ENCODE measurements at places on chromosomes 7 and 10.
A peak's percentile ranks its signal among the peaks of the same experiment; 100 is the strongest.

- peak; percentile 31 for DNase-seq
Observed at GRCh38 chr7:120337308-120337907, 64.4 kb downstream of the KCND2 start.

DNA sequence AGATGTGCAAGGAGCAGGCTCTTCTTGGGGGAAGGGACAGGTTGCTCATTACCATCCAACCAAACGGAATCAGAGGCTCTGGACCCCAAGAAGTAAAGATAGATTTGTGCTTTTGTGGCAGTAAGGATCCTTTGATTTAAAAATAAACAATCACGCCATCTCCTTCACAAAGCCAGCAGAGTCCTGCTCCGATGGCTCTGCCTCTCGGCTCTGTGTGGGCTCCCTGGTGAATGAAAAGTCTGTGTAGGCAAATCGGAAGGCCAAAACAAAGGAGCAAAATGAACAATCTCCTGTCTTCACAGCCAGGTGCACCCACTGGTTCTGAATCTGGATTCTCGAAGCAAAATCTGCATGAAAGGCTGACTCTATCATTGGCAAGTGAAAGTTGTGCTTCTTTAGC is 3.8 kb downstream of the PTPRN2 start:
- DNase-seq = no peak

GRCh38 chr10:18429335-18429734 is 222.1 kb downstream of the NSUN6 start:
- no peak for DNase-seq

GRCh38 chr7:40717242-40717641 is 582.4 kb downstream of the SUGCT start:
- peak; percentile 72 for DNase-seq

DNA sequence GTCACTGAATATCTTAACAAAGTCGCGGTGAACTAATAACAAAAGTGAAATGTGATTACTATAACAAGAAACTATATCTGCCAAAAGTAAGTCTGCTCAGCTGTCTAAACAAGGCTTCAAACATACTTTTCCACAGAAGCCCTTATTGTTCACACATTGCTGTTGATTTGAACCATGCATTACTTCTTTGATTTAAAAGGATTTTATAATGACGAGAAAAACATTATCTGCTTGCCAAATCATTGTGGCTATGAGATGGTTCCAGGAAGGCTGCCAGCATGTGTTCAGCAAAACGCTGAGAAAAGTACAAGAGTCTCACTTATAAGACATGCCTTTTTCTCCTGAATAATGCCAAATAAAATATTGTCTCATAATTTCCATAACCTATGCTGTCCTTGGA is 24.4 kb downstream of the RNF133 start:
- peak; percentile 33 for DNase-seq

- peak; percentile 65 for DNase-seq
Observed at GRCh38 chr10:52313933-52314821, at the start of gene DKK1. Gene DKK1 (plus strand): TSS chr10:52314281. CDS start chr10:52314435, 154 bp downstream.

- DNase-seq = no peak
Observed at GRCh38 chr7:123528265-123528664, 6.1 kb downstream of the IQUB start.

- DNase-seq = no peak
Observed at GRCh38 chr7:44636041-44636584, 29.7 kb downstream of the OGDH start.

GRCh38 chr7:87935384-87935706 is 1.3 kb downstream of the ADAM22 start:
- no peak for DNase-seq

- no peak for DNase-seq
Observed at GRCh38 chr7:35336444-35336843, 82.5 kb upstream of the TBX20 start.

DNA sequence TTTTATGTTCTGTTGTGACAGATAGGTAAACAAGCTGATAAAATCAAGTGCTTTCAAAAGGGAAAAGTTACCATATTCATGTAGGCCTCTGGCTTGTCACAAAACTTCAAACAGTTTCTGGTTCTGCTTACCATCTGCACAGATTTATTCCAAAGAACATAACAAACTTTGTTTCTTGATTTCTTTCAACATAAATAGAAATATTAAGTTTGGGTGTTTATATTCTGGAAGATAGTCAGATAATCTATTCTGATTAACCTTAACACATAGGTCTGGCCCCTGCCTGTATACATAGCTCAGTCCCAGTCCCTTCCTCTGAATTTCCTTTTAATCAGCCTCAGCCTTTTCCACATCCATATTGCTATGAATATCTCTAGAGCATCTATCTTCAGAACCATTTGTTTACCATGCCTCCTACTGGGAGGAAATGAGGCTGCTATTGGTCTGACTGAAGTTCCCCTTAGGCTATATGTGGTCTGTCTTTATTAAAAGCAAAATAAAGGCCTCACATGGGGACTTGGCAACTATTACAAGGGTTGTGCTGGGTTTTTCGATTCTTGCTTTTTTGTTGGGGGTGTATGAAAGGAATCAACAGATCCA is 319.0 kb downstream of the HPSE2 start:
- DNase-seq = no peak

- no peak for DNase-seq
Observed at GRCh38 chr7:112283382-112283910, 77.0 kb downstream of the ZNF277 start.

DNA sequence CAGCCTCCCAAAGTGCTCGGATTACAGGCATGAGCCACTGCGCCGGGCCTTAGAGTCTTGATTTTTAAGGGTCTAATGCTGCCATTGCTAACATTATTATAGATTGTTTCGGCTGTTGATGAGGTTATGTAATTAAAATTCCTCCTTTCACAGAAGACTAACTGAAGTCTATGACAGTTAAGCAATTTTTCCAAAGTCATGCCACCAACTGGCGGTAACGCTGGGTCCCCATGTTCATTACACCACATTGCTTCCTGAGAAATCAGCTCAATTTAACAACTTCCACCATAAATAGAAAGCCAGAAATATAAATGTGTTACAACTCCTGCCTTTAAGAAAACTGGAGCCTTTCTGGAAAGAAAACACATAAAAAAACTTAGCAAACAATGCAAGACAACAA is 3.5 kb downstream of the ERLIN1 start:
- DNase-seq = no peak

GRCh38 chr10:75123088-75123682 is 11.7 kb downstream of the SAMD8 start:
- DNase-seq = no peak

GRCh38 chr10:68194290-68194689 is 37.6 kb downstream of the ATOH7 start:
- no peak for DNase-seq

DNA sequence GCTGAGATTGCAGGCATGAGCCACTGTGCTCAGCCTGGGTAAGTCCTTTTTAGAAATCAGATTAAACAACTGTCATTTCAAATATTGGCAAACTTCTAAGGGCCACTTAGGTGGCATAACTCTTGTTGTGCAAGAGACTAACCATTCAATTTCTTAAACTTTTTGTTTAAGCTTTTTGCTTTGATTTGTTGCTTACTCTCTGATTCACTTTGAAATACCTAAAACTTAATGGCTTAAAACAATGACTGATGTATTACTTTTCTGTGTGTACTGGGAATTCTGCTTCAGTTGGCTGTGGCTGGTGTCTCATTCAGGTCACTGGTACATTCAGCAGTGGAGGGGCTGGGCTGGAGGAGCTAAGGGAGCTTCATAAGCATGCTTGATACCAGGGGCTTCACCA is 28.9 kb downstream of the ZNF25 start:
- no peak for DNase-seq

DNA sequence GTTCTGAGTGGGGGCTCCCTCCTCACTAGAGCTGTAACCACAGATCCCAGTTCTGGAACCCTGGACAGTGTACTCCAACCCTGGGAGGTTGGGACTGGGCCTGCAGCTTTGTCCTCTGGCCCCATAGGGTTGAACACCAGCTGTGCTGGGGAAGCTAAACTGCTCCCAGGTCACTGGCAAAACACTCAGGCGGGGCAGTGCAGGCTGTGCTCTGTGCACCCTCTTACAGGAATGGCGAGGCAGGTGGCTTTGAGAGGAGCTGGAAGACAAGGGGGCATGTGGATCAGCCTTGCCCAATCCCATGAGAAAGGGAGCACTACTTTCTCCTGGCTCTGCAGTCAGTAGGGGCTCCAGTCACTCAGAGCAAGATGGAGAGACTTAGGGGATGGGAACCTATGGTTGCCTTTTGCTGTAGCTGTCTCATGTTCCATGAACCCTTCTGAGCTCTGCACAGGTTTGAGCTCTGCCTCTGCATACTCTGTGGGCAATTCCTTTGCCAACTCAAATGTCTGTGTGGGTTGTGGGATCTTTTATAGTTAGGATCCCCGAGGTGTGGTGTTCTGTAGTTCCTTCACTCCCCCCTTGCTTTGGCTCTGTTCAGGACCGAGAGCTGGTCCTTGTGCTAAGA is 90.7 kb downstream of the SLC25A40 start:
- DNase-seq = no peak

DNA sequence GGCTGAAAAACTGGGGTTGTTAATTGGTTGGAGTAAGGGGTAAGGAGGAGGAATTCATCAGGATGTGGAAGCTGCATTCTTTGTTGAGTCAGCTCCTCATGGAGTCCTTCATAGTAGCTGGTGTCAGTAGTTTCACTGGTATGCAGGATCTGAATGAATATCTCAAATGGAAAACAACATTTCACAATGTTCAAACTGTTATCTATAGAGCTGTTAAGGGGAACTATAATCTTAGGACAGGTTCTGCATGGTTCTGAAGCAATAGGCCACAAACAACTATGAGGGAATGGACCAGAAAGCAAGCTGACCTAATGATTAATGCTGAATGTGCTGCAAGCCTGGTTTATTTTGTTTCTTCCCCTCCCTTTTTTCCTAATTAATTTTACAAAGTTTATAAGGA is 225.8 kb downstream of the IPMK start:
- DNase-seq = peak; percentile 91

- no peak for DNase-seq
Observed at GRCh38 chr7:3029138-3029537, 14.5 kb downstream of the CARD11 start.

- DNase-seq = peak; percentile 6
Observed at GRCh38 chr10:109647627-109648026, 275.7 kb downstream of the XPNPEP1 start.

DNA sequence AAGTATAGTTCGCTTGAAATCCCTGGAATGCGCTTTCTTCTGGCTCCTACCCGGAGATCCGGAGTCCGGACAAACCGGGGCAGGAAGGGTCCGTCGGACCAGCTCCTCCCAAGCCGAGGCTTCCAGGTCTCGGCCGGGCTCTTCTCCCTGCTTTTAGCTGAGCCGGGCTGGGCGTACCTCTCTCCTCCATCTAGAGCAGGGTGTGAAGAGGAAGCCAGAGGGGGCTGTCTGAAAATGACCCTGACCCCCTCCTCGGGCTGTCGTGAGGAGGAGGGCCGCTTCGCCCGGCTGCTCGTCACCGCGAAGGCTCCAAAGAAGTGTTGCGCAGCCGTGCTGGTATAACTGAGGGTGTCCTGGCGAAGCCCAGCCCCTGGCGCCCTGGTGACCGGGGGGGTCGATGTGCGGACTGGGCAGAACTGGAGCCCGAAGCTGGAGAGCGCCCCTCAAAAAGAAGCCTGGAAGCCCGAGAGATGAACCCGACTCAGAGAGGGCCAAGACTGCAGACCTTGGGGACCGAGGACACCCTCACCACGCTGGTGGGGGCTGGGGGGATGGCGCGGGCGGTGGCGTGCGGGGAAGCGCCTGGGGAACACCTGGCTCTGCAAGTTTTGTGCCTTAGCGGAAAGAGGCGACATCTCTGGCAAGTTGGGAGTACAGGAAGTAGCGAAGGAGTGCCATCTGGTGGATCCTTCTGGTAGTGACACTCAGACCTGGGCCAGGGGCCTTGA is 5.7 kb downstream of the KAZALD1 start:
- DNase-seq = peak; percentile 66

DNA sequence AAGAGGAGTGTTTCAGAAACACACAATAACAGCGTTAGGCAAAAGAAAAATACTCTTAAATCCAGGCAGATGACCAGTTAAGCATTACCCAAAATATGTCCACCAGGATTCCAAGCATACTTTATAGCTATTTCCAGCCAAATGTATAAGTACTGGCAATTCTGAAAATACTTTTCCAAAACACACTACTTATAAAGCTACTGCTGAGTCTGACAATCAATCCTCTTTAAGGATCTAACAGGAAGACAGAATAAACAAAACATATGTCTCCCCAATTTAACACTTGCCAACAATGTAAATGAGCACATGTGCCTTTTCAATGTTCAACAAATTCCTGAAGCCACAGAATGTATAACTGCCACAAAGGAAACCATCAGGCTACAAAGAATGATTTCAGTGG is 370.9 kb downstream of the SORCS1 start:
- DNase-seq = no peak

DNA sequence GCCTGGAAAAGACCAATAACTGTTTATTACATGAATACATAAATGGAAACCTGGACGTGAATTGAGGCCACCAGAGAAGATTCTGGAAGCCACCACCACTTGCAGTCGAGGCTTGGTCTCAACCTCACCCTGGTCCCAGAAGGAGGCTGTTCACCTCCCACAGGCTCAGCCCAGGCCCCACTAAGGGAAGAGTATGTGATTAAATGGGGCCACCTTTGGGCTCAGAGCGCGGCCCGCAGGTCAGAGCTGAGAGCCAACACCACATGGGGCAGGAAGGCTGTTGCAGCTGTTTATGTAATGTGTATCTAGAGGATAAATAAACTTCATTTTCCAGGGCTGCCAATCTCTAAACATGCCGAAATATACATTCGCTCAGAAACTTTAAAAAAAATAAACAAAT is 17.6 kb upstream of the FGFR2 start:
- no peak for DNase-seq

DNA sequence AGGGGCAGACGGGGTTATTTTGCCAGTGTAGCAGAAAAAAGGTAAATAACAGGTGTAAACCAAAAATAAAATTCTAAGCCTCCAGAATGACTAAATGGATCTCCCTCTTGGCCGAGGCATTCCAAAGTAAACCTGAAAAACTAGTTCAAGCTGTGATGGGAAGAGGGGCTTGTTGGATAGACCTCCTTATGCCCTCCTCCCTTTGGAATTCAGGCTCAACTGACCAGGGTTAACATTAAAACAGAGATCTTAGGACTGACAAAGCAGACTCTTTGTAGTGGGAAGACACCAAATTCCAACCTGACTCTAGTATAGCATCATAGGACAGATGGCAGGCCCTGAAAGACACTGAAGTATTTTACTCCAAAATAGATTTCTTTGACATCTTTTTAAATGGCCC is 113.8 kb upstream of the ITGB1 start:
- no peak for DNase-seq

DNA sequence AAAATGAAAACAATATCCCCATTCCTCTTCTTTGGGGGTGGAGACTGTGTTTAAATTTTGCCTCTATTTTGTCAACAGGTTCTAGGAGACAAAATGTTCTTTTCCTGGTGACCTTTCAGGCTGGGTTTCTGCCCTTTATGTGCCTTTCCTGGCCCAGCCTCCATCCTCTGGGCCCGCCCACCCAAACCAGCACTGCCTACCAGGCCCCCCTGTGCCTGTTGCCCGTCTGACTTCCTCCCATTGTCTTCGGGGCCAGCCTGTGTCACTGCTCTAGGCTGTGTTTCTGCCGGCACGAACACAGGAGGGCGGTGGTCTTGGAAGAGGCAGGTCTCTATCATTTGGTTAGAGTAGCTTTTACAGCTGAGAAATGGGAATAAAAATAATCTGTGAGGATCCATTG is 13.9 kb downstream of the TSPAN14 start:
- no peak for DNase-seq

Measured in amniotic epithelial cell (primary cell).